ENCODE measurements at places on chromosomes 16 and 17.

DNA sequence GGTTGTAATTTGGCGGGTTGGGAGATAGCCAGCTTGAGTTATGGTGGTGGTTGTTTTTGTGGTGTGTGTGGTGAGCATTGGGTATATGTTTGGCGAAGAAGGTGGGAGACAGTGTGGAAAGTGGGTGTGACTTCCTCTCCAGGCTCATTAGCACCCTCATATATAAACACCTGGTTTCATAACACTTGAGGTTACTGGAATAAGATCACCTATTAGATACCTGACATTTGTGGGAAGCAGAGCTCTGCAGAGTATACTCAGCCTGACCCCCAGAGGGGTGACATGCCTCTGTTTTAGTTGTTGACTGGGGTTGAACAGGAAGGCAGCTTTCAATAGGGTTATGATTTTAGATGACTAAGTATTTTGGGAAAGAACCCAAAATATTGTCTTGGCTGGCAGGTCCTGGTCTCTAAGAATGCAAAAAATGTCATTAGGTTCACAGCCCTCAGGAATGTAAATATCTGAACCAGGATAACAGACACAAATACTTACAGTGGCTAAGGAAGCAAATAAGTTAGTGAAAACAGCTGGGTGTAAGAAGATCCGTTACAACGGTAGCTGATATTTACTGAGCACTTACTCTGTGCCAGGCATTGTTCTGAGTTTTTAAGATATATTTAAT lies 18.3 kb upstream of the EFCAB13 start:
- no peak for DNase-seq

GRCh38 chr16:6827931-6828330 lies 504.7 kb upstream of the RBFOX1 start:
- no peak for DNase-seq

- no peak for DNase-seq
Observed at GRCh38 chr17:79905832-79906231, 66.6 kb upstream of the CBX4 start.

- no peak for DNase-seq
Observed at GRCh38 chr17:58007781-58008706, 998 bp upstream of the SRSF1 start.

DNA sequence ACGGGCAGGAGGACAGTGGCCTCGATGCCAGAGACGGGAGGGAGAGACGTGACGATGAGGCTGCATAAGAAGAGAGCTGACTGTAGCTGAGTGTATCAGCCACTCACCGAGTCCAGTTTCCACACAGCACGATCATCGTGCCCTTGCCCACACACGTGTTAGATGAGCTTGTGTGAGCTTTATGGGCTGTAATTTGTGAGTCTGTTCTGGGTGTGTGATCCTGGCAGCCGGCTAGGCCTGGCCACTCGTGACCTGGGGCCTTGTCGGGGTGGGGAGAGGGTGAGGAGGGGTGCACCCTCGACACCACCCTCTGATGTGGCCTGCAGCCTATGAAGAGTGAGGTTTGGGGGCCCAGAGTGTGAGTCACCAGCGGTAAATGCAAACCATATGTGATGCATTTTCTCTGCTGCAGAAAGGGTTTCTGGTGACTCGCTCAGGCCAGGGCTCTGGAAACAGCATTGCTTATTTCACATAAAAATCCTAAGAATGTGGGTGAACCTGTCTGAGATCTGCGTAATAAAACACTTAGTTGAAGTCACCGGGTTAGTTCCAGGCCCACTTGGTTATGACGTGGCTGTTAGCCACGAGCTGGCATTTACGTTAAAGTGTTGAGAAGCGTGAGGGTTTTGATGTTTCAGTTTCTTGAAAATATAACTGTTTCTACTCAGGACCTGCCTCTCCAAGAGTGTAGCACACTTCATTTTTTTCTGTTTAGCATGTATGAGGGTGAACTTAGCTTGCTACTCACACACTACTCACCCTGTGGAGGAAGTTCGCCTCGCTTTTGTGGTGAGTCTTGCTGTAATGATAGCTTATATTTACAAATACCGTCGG lies 4.2 kb downstream of the METRNL start:
- DNase-seq = no peak

- DNase-seq = no peak
Observed at GRCh38 chr16:88026964-88027938, 76.0 kb downstream of the BANP start.
